ENCODE measurements at places on chromosomes 12 and 14.
A peak's percentile ranks its signal among the peaks of the same experiment; 100 is the strongest.

GRCh38 chr12:119153477-119154434, 25.0 kb upstream of the HSPB8 start:
- DNase-seq = no peak

GRCh38 chr14:77189479-77189878, 7.9 kb downstream of the TMEM63C start:
- DNase-seq = no peak

DNA sequence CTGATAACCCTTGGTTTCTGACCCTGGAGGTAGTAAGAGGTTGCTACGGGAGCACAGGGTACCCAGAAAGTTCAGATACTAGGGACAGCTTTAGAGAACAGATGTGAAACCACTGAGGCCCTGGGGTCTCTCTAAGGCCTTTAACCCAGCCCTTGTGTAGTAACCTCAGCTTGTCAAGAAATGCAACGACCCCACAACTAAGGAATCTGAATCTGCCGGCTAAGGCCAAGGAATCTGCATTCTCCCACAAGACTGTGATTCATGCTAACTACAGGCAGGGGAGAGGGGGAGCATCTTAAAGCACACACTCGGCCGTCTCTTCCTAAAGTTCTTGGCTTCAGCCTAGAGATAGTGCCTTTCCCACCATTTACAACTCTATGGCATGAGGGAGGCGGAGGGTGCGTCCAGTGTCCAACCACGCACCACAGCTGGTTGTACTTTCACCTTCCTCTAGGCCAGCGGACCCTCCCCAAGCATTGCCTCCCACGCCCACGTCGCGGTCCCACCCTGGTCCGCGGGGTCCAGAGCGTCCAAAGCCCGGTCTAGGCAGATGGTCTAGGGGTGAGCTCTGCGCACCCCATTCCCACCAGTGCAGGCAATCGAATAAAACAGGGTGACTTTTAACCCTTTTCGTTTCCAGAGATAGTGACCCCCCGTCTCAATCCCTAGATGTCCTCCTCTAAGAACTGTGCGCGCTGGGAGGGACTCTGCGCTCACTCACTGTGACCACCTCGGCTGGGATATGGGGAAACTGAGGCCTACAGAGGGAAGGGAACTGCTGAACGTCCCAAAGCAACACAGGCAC, 735 bp upstream of the VASH1 start:
- no peak for DNase-seq

- no peak for DNase-seq
These were observed 62.6 kb downstream of the SLC38A4 start for GRCh38 chr12:46763230-46763629.

DNA sequence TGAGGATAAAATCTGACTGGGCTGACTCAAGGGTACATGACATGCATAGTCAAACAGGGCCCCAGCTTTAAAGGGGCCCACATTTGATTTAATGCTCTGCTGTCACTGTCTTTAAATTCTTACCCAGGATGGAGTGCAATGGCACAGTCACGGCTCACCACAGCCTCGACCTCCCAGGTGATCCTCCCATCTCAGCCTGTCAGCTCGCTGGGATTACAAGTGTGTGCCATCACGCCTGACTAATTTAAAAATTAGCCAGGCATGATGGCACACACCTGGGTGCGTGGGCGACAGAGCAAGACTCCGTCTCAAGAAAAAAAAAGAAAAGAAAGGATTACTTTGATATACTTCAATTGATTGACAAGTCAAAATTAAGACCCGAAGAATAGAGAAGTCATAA, 9.2 kb upstream of the PLBD1 start:
- DNase-seq = no peak

GRCh38 chr12:8453796-8454195, 2.0 kb upstream of the CLEC6A start:
- DNase-seq = no peak

- DNase-seq = no peak
These were observed 22.0 kb downstream of the PYROXD1 start for GRCh38 chr12:21459474-21459873.

GRCh38 chr12:93243382-93243688, 134.4 kb upstream of the NUDT4 start:
- no peak for DNase-seq

DNA sequence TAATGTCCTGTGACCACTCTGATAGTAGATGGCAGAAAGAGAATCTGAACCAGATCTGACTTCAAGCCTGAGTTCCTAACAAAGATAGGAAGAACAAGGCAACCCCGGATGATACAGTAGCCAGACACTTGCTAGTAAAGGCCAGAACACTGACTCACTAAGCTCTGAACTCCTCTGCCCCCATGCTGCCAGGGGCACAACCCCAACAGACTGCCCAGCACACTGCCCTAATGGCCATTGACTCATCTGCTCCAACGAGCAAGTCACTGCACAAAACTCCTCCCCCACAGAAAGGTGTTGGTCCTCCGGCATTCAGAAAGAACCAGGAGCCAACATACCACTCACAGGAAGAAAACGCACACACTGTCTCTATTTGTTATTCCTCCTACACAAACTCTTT, 179.6 kb upstream of the NUDT4 start:
- no peak for DNase-seq

DNA sequence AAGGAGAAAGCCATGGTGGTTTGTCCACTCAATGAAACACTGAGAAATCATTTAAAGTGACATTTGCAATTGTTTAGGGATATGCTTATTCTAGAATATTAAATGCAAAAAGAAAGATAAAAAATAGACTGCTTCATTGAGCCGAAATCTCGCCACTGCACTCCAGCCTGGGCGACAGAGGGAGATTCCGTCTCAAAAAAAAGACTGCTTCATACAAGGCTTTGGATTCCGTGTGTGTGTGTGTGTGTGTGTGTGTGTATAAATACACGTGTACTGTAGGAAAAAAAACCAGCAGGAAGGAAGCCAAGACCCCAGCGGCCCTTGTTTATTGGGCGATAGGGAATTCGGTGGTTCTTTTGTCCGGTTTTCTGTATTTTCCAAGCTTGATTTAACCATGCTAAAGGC, 3.2 kb upstream of the ZNF839 start:
- peak; percentile 63 for DNase-seq

DNA sequence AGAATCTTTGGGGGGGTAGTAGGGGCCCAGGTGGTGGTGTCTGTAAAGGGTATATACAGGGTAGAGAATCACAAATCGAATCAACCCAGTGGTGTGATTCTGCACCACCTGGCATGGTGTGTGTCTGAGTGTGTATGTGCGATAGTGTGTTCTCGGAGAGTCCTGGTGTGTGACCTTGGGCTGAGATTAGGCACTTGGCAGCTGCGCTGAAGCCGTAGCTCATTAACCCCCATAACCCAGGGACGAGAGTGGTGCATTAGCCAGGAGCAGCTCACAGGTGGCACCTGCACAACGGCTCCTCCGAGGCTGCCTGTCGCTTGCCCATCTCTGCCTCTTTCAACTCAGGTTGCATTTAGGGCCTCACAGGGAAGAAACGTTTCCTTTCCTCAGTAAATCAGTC, 15.6 kb upstream of the TESC start:
- no peak for DNase-seq

GRCh38 chr14:92426237-92426636, 87.3 kb upstream of the RIN3 start:
- DNase-seq = no peak

DNA sequence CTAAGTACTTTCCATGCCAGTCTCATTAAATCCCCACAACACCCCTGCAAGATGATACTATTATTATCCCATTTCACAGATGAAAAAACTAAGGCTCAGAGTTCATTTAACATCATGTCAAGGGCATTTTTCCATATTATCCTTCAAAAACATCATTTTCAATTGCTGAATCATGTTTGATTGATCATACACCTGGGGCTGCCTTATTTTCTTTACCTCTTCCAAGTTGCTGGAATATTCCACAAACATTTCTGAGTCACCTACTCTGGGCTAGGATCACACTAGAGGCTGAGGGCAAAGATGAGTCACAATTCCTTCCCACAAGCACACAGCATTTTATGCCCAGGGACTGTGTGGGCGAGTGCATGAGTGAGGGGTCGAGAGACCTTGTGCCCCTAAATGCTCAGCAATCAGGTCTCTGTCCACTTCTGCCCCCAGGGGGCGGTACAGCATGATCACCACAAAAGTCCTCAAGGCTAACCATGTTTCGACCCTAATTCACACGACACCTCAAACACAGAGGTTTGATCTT, 14.1 kb upstream of the TMEM119 start:
- peak; percentile 68 for DNase-seq

- no peak for DNase-seq
These were observed 1141.2 kb upstream of the TMEM132C start for GRCh38 chr12:127125607-127126259.

DNA sequence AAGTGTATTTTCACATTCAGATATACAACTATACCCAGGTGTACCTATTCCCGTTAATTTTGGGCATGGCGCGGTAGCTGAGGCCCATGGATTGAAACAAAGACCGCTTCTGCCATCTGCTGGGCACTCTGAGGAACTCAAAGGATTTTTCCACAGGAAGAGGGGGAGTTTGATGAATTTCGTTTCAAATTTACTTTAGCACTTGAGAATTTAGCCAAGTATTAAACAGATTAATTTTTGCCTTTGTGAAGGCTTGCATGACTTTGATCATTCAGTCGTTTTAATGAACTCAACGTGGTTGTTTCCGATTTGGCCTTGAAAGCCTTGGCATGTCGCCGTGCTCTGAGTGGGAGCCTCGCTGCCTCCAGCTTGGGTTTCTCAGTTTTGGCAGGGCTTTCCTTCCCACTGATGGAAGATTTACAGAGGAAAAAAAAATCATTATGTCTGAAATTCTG, 153.2 kb upstream of the DDHD1 start:
- DNase-seq = peak; percentile 39

- no peak for DNase-seq
These were observed 41.1 kb upstream of the TSPAN9 start for GRCh38 chr12:3035815-3036702.

DNA sequence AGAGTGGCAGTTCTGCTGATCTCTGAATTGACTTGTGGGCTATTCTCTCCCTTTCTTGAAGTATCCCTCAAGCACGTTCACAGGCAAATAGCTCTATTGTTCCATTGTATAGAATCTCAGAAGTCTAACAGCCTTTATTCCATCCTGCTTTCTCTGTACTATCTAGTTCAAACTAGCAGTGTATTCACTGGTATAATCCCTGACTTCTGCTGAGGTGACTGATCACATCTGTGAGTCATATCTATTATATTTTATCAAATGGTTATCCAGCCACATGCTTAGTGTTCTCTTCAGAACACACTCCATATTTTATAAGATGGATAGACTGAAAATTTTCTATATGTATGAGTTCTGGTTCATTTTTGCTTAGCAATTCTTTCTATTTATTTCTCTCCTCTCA, 866.1 kb downstream of the C12orf50 start:
- DNase-seq = no peak

- no peak for DNase-seq
These were observed 509.6 kb downstream of the NOVA1 start for GRCh38 chr14:26088275-26088674.

DNA sequence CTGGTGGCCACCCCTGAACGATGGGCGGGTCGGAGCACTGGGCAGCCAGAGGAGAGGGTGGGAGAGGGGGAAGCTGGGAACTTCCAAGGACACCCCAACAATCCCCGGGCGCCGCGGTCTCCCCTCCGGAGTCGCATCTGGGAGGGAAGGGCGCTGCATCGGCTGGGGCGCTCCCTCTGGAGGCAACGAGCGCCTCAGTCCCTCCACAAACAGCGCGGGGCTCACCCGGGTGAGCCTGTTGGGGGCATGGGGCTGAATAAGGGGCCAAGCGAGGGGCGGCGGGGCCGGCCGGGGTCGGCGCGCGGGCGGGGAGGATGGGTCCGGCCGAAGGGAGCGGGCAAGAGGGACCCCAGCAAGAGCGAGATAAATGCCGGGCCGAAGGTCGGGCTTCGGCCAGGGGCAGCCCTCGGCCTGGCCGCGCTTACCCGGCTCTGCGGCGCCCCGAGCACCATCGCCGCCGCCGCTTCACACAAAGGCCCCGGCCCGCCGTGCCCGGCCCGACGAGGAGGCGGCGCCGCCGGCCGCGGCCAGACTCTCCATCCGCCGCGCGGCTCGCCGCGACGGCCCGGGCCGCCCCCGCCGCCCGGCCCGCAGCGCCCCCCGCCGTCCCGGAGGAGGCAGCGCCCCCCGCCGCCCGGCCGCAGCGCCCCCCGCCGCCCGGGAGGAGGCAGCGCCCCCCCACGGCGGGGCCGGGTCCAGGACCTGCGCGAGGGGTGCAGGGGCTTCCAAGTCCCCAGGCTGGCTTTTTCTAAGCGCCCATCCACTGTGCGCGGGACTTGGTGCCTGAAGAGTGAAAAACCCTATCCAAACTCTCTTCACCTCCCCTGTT, at the start of gene ZBTB39:
Gene ZBTB39, minus strand, starts transcription at position 567 of the 829 bp plus-strand sequence. CDS start 1,629 bp downstream, outside the sequence.
- DNase-seq = peak; percentile 73

- DNase-seq = no peak
These were observed 583.4 kb downstream of the VRK1 start for GRCh38 chr14:97380539-97380941.

GRCh38 chr12:130196827-130197226, 34.6 kb downstream of the FZD10 start:
- DNase-seq = no peak

DNA sequence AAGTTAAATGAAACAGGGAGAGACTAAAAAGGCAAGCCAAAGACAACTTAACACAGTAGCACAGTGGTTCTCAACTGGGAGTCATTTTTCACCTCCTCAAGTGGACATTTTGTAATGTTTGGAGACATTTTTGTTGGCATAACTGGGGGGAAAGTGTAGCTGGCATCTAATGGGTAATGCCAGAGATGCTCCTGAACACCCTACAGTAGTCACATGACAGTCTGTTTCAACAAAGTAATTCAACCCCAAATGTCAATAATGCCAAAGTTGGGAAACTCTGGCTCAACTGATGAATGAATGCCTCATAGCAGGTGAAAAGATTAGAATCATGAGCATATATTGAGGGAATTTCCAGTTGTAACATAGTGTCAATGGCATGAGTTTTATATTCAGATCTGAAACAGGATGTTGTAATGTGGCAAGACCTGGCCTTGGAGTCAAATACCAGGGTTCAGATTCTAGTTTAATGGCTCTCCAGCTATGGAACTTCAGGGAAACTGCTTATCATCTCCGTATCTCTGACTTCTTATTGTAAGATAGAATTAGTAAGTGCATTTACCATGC, 2.4 kb upstream of the OR4K5 start:
- no peak for DNase-seq

GRCh38 chr14:50978888-50979287, 34.6 kb upstream of the PYGL start:
- DNase-seq = no peak

GRCh38 chr12:109020146-109020795, 597 bp downstream of the SVOP start:
- no peak for DNase-seq

DNA sequence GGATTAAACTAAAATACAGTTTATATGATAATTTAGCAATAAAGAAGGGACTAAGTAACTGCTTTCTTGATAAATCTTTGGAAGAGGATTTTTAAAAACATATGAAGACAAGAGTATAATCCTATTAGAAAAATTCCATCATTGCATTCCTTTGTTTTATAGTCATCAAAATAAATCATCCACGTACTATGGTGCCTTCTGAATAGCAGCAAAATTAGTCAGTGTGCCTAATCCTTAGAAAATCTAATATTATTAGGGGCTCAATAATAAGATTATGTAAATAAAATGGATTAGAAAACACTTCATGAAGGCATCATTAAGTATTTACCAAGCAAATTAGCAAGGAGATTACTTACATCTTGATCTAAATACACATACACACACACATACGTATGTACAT, 102.1 kb downstream of the KCNH5 start:
- DNase-seq = no peak

GRCh38 chr14:95527387-95528002, 7.4 kb upstream of the GLRX5 start:
- peak; percentile 66 for DNase-seq

GRCh38 chr12:58670623-58671022, 249.7 kb downstream of the LRIG3 start:
- DNase-seq = no peak

GRCh38 chr12:122001466-122002209, 20.0 kb upstream of the BCL7A start:
- DNase-seq = no peak

All from CD4-positive, alpha-beta T cell treated with Interleukin-21 for 1 hour (primary cell).